Effector CD4-positive, alpha-beta T cell (primary cell): ENCODE measurements at places on chromosomes 6 and 20.

DNA sequence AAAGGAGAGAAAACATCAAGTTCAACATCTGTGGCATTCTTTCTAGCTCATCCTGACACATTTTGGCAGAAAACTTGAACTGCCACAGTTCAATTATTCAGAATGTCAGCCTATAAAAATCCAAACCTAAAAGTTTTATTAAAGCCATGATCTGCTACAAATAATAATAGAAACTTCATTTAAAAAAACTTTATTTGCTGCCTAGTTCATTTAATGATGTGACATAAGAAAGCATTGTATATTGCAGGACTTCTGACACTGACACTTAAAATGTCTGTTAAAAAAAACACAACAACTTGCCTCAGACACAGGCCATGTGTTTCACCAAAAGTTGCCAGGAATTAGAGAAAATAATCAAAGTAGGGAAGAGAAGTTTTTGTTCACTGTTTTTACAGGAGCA is 88.3 kb upstream of the HTR1E start:
- DNase-seq = no peak

DNA sequence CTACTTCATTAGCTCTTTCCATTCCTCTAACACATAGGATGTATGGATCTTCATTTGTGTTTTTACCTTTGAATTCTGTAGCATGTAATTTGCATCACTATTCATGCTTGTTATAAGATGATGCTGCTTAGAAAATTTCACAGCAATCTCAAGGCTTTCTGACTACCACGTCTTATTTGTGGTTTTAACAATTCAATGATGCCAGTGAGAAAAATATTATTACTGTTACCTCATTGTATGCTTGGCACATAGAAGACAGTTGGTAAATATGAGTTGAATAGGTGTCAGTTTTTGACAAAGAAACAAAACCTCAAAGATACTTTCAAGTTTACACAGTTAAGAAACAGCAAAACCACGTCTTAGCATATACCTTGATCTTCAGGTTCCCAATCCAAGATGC is 428.6 kb downstream of the TFAP2A start:
- no peak for DNase-seq

- no peak for DNase-seq
Observed at GRCh38 chr6:86943819-86944407, 6.6 kb downstream of the HTR1E start.

GRCh38 chr20:62063315-62063980 is 2.2 kb downstream of the TAF4 start:
- no peak for DNase-seq

GRCh38 chr6:37612475-37612874 is 85.2 kb downstream of the MDGA1 start:
- no peak for DNase-seq

- DNase-seq = no peak
Observed at GRCh38 chr6:97963193-97963592, 680.2 kb upstream of the MMS22L start.

DNA sequence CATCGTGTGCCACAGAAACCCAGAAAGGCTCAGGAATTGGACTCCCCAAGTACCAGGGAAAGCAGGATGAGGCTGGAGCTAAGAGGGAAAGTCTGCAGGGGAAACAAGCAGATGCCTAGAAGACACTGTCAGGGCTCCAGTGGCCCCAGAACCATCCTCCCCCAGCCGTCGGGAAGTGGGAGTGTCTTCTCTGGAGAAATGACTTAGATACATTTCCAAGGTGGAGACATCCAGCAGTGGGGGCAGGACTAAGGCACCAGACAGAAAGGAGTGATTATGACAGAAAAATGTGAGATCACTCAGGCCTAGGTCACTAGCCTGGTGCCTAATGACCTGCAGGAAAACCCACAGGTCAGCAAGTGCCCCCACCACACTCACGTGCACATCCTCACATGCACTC is 36.0 kb upstream of the VSX1 start:
- no peak for DNase-seq
